ENCODE measurements at places on chromosomes 12 and 14.

GRCh38 chr12:100170313-100170858, 27.7 kb upstream of the BLTP3B start:
- no peak for DNase-seq

GRCh38 chr12:22481547-22482104, 62.7 kb downstream of the C2CD5 start:
- DNase-seq = no peak

- no peak for DNase-seq
These were observed 1.2 kb downstream of the ZNF410 start for GRCh38 chr14:73887694-73888459.

- DNase-seq = no peak
These were observed 120.5 kb downstream of the GCH1 start for GRCh38 chr14:54781961-54782750.

DNA sequence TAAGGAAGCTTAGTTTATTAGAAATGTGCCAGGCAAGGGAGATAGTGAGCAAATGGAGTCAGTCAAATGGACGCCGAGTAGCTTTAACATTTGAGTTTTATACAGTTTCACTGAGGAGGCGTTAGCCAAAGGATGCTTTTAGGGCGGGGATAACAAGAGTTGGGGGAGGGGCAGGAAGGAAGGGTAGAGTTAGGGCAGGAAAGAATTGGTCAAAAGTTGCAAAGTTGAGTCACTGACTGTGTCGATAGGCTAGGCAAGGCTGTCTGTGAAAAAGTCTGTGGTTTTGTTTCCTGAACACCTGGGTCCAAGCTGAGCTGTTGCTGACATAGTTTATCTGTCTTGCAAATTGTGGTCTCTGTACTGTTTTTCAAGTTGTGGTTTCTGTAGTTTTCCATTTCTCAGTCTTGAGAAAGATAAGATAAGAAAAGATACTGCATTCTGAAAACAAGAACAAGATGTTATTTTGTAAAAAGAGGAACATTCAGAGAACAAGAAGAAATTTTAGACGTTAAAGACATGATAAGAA, 62.6 kb upstream of the RESF1 start:
- peak; percentile 69 for DNase-seq

DNA sequence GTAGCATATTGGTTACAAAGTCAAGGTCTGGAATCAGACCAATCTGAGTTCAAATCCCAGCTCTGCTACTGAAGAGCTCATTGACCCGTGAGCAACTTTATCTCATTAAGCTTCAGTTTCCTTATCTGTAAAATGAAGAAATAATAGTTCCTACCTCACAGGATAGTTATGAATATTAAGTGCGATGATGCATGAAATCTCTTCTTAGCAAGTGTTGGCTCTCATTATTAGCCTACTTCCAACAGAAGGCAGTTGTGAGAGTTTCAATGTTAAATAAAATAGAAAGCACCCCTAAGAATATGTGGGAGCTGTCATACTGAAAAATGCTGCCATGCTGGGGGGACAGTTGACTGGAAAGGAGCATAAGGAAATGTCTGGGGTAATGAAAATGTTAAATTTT, 39.0 kb upstream of the ITPR2 start:
- DNase-seq = no peak

- DNase-seq = no peak
These were observed 385.3 kb downstream of the PDZRN4 start for GRCh38 chr12:41573445-41573844.

GRCh38 chr12:23049180-23049579, 424.2 kb downstream of the ETNK1 start:
- no peak for DNase-seq

DNA sequence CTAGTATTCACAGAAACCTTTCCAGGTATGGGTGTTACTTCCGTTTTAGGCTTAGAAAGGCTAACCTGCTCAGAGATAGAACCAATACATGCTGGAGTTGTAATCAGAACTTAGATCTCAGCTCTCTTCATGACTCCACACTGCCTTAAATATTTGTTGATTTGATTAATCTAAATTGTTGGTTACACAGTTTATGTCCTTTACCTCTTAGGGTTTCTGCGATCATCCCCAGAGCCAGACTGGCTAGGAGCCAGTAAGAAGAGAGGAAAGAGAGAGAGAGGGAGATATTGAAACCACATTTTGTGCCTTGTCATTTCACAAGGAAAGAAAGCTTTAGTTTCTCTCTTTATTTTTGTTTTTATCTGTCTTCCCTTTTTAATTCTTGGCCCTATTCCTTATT, 16.8 kb upstream of the MGP start:
- no peak for DNase-seq

- DNase-seq = no peak
These were observed 101.2 kb downstream of the NINJ2 start for GRCh38 chr12:561908-562593.

DNA sequence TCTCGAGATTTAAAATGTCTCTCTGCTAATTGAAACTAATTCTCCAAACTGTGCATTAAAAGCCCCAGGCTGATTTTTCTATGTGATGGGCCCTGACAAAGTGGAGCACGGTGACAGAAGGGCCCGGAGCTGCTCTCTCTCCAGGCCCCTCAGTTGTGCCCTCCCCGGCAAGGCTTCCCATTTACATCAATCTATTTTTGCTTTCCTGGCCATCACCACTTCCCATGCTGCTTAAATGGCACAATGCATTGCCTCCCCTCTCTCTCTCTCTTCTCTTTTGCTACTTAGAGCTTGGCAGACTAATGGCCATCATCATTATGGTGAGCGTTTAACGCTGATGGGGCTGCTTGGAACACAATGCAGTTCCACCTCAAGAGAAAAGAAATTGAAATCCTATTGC, 270.7 kb upstream of the DIO3 start:
- DNase-seq = no peak

- DNase-seq = no peak
These were observed 209.4 kb upstream of the PRICKLE1 start for GRCh38 chr12:42798811-42799438.

DNA sequence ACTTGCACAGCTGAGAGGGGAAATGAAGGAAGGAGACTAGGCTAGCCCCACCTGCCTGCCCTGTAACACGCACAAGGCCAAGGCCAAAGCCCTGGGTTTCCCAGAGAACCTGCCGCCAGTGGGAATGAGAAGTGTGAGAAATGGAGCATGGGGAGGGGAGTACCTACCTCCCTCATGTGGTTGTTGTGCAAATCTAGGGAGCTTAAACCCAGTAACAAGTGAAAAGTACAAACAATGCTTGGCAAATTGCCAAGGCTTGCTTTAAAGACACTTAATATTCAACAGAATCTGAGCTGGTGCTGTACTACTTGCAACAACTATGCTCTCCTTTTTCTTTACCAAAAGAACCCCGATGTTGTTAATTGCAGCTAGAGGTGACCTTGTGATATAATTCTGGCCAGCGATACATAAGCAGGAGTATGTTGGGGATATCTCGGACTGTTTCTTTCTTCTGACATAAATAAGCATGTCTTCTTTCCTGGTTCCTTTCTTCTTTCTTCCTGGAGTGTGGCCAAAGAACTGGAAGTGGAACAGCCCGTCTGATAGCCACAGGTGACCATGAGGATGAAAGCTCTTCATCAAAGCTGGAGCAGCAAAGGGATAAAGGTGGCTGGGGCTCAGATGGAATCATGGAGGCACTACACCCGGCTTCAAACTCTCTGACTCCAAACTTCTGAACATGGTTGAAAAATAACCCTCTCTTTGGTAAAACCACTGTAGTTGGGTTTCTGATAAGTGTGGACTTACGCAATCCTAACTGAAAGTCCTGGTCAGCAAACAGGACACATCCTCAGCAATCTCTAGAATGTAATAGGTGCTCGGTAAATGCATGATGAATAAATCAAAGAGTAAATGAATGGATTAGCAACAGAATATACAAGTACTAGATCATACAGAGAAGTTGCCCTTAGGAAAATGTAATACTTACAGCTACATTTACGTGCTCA, 207.9 kb downstream of the NUAK1 start:
- no peak for DNase-seq

- no peak for DNase-seq
These were observed 158.2 kb downstream of the CAND1 start for GRCh38 chr12:67427336-67427735.

- no peak for DNase-seq
These were observed 414.0 kb upstream of the FLRT2 start for GRCh38 chr14:85115921-85116320.

DNA sequence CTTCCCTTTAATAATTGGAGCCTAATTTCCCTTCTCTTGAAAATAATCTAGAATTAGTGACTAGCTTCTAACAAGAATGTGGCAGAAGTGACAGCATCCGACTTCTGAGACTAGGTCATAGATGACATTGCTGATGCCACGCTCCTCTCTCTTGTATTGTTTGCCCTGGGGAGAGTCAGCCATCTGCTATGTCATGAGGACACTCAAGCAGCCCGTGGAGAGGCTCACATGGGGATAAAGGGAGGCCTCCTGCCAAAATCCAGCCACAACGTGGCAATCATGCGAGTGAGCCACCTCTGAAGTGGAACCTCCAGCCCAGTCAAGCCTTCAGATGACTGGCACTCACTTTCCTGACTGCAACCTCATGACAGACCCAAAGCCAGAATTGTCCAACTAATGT, 54.2 kb upstream of the LRRK2 start:
- DNase-seq = no peak

Measured in stimulated activated CD4-positive, alpha-beta T cell treated with anti-CD3 and anti-CD28 coated beads, Interleukin-15, amount 100 ng/mL, for 1 hour (primary cell).